ENCODE measurements at places on chromosomes 5 and 9.
A peak's percentile ranks its signal among the peaks of the same experiment; 100 is the strongest.

DNA sequence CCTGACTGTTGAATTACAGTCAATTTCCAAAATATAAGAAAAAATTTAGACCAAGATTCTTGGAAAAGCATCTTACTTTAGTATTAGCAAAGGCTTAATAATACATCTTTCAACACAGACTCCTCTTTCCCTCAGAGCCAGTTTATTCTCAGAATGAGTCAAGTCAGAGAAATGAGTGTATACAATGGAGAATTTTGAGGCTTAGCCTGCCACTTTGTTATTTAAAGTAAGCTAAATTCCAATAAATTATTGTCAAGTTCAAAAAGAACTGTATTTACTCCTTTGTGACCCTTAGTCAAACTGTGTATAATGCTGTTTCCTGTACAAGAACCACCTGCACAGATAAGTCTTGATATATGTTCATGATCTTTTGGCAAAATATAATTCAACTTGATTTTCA, 428.5 kb upstream of the ITGA1 start:
- DNase-seq = no peak

- no peak for DNase-seq
Observed at GRCh38 chr9:130630071-130630450, 34.3 kb upstream of the PRDM12 start.

DNA sequence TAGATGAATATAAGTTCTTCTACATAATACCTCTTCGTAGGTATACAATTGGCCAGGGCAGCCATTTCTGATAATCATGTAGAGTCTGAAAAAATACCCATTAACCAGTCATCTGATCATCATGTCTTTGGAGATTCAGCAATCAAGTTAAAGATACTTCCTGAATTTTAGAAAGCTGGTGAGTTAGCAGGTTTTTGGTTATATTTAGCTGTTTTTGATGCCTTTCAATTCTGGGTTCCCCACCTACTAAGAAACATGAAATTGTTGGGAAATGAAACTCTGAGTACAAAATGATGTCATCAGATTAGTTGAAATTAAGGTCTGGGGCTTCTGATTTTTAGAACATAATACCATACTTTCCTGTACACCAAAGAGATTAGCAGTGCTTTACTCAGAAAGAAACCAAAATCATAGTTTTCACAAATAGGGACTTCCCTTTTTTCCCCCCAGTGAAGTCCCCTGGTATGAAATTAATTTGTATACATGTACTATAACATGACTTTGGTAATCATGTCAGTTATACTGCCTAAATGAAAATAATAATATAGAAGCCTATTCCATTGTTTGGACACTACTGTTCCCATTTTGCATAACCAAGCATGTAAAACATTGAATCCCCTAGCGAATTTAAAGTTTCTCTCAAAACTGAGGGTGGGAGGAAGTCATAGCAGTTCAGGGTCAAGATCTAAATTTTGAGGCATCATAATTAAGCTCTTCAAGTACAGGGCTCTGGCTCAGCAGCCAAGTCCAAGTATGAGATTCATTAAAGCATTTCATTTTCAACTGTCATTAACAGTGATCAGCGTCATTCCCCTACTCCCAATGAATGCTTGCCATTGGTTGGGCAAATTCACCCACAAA, 17.9 kb downstream of the PRLR start:
- no peak for DNase-seq

- DNase-seq = no peak
Observed at GRCh38 chr5:57718155-57718554, 235.5 kb upstream of the ACTBL2 start.

DNA sequence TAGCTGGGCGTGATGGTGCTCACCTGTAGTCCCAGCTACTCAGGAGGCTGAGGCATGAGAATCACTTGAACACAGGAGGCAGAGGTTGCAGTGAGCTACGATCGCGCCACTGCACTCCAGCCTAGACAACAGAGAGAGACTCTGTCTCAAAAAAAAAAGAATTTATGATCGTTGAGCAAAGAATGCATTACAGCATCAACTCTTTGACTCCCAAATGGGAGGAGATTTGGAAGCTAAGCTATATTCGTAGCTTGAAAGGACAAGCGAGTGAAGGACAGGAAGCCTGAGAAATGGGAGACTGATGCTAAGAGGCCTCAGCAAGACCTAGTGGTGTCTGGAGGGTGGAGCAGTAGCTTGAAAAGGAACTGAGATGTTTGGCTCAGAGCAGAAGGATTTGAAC, 10.3 kb upstream of the CCIN start:
- DNase-seq = no peak

- no peak for DNase-seq
Observed at GRCh38 chr5:14148890-14149671, 5.9 kb downstream of the TRIO start.

DNA sequence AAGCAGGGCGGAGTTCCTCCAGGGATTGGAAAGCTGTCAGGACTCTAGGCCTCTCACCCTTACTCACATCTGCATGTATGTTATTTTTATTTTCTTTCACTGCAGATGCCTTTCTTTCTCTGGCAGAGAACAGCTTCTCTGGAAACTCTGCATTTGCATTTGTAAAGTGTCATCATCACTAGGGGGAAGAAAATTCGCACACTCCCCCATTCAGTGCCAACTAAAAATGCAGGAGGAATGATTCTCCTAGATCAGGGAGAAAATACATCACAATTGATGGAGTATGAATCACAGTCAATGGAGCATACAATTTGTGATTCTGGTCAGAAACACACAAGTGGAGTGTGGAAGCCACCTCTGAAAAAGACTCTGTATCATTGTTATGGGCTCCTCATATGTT, 351.4 kb upstream of the FTMT start:
- no peak for DNase-seq

GRCh38 chr9:98037357-98037756, 19.2 kb upstream of the NANS start:
- no peak for DNase-seq

- DNase-seq = no peak
Observed at GRCh38 chr9:25918761-25919160, 240.5 kb upstream of the TUSC1 start.

DNA sequence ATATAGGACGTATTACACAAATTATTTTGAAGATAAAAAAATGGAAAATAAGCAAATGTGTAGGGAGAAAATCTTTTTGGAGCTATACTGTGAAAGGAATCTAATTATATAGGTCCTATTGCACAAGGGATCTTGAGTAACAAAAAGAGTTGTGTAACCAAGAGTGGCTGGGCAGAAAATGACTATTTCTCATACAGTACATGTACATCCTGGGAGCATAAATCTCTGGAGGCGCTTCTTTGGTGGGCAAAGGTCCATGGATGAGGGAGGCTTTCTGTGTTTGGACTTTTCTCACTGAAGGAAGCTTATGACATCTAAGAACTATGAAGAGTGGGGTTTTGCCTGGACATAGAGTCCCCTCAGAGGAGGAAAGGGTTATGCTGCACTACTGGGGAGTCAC, 29.8 kb downstream of the ANKS6 start:
- DNase-seq = no peak

- DNase-seq = no peak
Observed at GRCh38 chr5:139414581-139415130, 10.8 kb upstream of the SPATA24 start.

DNA sequence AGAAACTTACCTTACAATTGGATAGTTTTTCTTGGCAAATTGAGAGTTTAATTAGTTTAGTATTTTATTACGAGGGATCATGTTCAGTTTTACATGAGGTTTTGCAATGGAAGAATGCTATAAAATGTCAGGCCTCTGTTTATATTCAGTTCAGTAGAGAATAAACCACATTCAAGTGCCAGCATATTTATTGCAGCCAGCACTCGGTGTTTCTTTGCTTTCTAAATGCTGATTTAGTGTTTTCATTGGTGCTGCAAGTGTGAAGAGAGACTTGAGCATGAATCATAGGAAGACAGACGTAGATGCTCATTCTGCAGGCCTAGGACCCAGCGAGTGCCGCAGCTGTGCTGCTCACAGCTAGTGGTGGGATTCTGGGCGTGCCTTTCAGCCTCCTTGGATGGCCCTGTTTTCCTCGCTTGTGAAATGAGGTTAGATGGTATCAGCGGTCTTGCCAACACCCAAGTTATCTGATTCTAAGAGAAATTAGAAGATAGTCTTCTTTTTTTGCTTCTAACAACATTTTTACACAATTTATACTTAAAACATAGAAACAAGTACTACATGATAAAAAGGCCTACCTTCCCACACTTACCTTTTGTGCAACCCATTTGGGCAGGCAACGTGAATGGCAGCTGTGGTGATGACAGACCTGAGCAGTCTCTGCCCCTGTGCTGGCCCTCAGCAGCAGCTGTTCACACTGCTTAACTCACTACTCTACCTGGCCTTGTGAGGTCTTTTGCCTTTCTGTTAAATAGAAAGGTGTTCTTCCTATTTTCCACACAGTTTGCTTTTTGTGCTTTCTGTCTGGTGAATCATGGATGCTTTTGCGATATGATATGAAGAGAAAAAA, 26.8 kb upstream of the TNFAIP8 start:
- peak; percentile 68 for DNase-seq

DNA sequence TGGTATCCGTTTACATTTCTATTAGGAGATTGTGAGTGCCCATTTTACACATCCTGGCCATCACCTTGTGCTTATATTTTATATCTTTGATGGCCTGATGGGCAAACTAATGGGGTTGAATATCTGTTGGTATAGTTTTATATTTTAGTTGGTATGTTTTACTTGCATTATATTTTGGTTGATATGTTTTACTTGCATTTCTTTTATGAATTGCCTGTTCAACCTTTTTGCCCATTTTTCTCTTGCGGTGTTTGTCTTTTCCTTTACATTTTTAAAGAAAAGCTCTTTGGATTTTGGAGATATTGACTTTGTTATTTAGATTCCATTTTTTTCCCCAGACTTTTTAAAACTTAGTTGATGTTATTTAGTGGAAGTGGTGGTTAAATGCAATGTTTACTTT, 14.6 kb downstream of the ZNF618 start:
- DNase-seq = no peak

DNA sequence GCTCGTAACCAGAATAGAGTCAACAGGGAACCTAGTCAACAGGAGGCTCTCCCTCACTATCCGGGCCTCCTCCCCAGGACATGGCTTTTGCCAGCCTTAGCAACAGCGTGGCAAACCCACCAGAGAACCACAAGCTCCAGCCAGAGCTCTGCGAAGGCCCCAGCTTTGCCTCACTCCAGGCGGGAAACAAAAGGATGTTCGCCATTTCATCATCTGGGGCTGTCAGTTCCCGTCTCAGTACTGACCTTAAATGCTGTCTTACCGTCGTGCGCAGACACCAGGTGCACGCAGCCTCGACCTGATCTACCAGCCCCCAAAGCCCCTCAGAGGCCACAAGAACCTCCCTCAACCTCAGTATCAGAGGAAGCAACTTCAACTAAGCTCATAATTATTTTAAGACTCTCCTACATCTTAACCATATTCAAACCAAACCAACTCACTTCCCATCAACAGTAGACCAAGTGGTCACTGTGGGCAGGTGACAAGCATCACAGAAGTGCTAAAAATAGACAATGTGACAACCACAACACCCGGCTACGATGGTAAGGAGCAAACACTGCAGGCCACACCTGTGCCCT, 71.4 kb downstream of the SEMA4D start:
- peak; percentile 66 for DNase-seq

DNA sequence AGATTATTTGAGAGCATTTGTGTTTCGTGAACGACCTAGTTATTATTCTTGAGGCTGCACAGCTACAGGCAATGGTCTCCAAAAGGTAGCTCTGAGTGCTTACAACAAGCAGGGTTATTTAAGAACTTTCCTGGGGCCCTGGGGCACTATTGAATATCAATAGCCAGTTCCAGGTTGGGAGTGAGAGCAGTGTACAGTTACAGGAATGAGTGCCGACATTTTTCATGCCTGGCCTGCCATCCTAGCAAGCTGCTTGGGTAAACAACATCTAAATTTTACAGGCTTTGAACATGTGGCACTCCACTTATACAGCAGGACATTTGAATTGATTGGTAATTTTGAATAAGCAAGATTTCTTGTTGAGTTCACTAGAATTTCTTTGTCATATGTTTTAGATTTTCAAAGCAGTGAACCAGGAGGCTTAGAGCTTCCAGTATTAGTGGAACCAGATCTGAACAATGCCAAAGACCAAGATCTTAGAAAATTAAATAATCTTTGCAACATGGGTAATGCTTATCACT, 171.9 kb upstream of the GDNF start:
- DNase-seq = no peak

GRCh38 chr9:33813712-33814641, 3.0 kb upstream of the UBE2R2 start:
- DNase-seq = peak; percentile 67

DNA sequence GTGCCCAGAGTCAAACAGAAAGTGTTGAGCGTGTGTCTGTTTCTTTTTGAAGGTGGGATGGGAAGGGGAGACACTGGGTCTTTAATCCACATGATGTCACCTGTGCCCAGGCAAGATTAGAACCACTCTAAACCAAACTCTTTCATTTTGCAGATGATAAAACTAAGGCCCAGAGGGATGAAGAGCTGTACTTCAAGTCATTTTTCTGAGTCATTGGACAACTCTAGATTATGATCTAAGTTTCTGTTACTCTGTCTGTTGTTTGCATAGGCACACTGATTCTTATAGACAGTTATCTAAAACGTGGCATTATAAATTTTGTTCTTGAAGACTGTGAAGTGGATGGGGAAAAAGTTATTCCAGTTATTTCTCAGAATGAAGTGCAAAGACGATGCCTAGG, 48.8 kb downstream of the MAST4 start:
- DNase-seq = no peak

- no peak for DNase-seq
Observed at GRCh38 chr9:21070171-21070571, 7.6 kb downstream of the IFNB1 start.

GRCh38 chr9:113638897-113639296, 175.4 kb downstream of the RGS3 start:
- no peak for DNase-seq

- no peak for DNase-seq
Observed at GRCh38 chr9:84669013-84669287, 579 bp upstream of the NTRK2 start.

GRCh38 chr5:137845472-137845871, 22.2 kb upstream of the MYOT start:
- no peak for DNase-seq

GRCh38 chr9:14340994-14341393, 27.1 kb upstream of the NFIB start:
- no peak for DNase-seq

DNA sequence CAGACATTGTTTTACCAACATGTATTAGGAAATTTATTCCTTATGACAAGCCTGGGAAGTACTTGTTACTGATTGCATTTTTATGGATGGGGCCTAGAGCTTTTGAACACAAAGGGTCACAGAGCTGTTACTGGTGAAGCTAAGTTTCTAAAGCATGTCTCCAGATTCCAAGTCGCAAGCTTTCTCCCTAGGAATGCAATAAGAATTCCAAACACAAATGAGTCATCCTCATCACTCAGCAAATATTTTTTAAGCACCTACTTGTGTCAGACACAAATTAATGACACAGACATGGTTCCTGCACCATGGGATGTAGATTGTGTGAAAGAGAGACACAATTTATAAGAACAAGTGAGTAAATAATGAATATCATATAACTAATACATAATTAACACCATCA, 11.0 kb upstream of the SH3RF2 start:
- DNase-seq = no peak

Data from CD4-positive, alpha-beta T cell treated with Interleukin-10 for 1 hour (primary cell).